Stimulated activated CD4-positive, alpha-beta T cell treated with anti-CD3 and anti-CD28 coated beads, Interleukin-1b, Interleukin-23, amount 100 ng/mL, for 1 hour (primary cell): ENCODE measurements at places on chromosomes 3 and 15.

- DNase-seq, result no peak
Measured at GRCh38 chr3:60652829-60653228, 598.4 kb downstream of the FHIT start.

GRCh38 chr15:48358229-48359152, 27.3 kb downstream of the DUT start:
- no peak for DNase-seq

- DNase-seq, result no peak
Measured at GRCh38 chr15:47890397-47891150, 173.3 kb downstream of the SEMA6D start.

- no peak for DNase-seq
Measured at GRCh38 chr3:169871129-169871886, 1.6 kb upstream of the LRRC31 start.

- DNase-seq, result no peak
Measured at GRCh38 chr15:101135532-101136166, 116.2 kb downstream of the CHSY1 start.

GRCh38 chr3:155231792-155232191, 61.7 kb downstream of the STRIT1 start:
- DNase-seq, result no peak

- DNase-seq, result no peak
Measured at GRCh38 chr3:9784965-9785364, 7.3 kb downstream of the TADA3 start.

DNA sequence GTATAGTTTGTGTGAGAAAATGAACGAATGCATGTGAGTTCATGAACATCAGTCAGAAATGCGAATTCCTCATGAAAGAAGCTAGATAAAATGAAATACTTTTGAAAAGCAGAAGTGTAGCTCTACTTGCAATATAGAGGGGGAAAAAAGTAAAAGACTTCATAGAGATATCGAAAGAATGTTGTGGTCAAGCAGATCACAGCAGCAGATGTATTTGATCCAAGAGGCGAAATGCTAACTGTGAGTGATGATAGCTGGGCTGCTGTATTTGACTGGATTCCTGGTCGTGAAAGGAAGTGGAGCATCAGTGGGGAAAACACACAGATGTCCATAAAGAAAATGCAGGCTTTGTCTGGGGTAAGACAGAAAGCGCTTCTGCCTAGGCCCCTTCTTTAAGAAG, 112.4 kb downstream of the ADAMTSL3 start:
- DNase-seq, result no peak

- no peak for DNase-seq
Measured at GRCh38 chr15:54540721-54541120, 562.5 kb downstream of the UNC13C start.

- DNase-seq, result no peak
Measured at GRCh38 chr3:138043266-138044029, 33.5 kb downstream of the CLDN18 start.

DNA sequence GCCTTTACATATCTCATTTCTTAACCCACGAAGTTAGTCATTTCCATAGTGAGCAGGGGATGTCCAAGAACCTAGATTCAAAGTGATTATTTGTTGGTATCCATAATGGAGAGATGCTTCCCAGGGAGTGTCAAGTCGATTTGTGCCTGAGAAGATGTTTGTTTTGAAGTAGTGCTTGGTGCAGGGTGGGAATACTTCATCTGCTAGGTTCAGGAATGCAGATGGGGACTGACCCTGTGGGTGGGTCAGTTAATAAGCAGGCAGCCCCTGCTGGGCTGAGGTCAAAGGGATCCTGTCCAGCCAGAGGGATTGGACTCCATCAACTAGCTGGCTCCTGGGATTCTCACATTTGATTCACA, 44.1 kb upstream of the VILL start:
- DNase-seq, result no peak

- no peak for DNase-seq
Measured at GRCh38 chr15:52008698-52009434, 10.2 kb upstream of the MAPK6 start.

- no peak for DNase-seq
Measured at GRCh38 chr3:186609247-186609868, 3.5 kb upstream of the AHSG start.

- DNase-seq, result no peak
Measured at GRCh38 chr3:177424521-177424920, 227.2 kb upstream of the TBL1XR1 start.

GRCh38 chr3:123267821-123268220, 66.1 kb downstream of the SEC22A start:
- DNase-seq, result no peak

DNA sequence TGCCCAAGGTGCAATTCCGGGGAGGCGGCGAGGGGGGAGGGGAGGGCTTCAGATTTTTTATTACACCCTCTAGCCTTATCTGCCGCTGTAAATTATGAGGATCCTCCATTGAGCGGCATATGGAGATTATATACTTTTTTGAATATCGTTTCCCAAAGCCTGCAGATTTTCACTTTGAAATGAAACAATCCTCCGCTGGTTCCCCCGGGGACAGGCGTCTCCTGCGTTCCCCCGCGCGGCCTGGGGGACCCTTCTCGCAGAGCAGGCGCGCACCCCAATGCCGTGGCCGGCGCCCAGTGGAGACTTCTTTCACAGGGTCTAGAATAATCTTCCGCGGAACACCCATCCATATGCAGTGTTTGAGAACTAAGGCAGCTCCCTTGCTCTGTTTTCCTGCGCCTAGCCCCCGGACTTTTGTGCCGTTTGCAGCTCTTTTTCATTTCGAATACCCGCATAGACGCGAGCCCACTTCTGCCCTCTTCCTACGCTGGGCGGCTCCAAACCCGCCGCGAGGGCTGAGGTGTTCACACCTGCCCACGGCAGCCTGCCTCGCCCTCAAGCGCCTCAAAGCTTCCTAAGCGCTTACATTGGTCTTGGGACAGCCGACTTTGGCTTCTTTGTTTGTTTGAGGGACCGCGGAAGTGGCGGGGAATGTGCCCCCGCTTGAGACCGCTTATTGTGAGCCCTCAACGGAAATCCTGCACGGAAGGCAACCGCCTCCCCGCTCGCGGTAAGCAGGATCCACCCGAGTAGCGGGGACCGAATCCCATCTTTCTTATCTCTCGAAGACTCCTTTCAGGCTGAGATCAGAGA, 7.5 kb downstream of the SOX14 start:
- DNase-seq, result no peak

GRCh38 chr3:146343551-146343950, 92.6 kb upstream of the PLSCR4 start:
- no peak for DNase-seq

DNA sequence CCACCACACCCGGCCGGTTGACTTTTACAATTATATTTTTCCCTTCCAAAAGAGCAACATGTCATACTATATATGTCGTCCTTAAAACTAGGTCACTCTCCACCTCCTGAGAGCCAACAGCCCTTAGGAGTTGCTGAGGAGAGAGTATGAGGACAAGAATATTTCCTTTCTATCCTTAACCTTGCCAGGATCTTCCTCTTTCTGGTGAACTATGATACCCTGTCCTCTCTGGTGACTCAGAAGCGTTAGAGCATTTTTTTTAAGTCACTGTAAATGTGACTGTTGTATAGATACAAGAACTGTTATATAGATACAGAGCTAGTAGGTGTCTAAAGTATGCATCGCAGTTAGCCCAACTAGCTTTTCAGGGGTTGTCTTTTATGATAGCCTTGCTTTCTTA, 33.7 kb upstream of the MTHFS start:
- no peak for DNase-seq

DNA sequence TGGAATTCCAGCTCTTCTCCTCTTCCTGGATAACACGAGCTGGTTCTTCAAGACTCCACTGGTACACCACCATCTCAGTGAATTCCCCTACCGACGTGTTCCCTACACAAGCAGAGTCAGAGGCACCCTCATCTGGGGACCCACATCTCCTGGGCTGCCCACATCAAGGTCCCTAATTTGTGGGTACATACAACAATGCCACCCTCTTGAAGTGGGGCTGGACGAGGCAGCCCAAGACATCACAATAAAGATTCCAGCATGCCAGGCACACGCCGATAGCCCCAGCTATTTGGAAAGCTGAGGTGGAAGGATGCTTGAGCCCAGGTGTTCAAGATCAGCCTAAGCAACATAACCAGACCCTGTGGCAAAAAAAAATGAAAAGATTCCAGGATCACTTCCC, 221.2 kb upstream of the LINGO1 start:
- DNase-seq, result no peak

DNA sequence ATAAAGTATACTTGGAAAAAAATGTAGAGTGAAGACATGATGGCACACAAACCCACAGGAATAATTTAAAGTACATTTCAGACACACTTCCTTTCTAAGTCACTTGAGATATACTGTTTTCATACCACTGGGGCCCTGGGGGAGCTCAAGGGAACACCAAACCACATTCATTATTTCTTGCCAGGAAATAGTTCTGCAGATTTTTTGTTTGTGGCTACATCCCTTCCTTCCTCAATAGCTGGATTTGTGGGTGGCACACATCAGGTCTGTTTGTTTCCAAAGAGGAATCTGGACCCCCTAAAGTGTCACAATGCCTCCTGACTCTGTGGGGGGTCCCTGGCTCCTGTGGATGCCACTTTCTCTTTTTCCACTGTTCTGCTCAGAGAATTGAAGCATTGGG, 153.5 kb upstream of the COL8A1 start:
- DNase-seq, result no peak

GRCh38 chr15:64480891-64481290, 20.5 kb downstream of the ZNF609 start:
- no peak for DNase-seq

GRCh38 chr15:90873998-90874605, 5.7 kb downstream of the FURIN start:
- DNase-seq, result no peak

DNA sequence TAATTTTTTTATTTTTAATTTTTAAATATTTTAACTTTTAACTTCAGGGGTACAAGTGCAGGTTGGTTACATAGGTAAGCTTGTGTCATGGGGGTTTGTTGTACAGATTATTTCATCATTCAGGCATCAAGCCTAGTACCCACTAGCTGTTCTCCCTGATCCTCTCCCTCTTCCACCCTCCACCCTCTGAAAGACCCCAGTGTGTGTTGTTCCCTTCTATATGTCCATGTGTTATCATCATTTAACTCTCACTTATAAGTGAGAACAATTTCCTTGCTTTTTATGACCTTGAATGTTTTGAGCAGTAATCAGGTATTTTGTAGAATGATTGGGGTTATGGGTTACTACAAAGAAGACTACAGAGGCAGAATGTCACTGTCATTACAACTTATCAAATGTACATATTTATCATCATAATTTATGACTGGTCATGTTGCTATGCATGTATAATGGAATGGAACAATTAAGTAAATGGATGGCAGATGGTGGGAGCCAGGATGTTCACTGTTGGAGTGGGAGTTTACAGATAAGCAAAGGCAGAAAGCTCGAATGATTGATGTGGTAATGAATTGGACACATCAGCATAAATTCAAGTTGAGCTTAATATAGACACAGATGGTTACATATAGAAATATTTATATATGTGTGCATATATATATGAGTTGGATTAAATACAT, 563.8 kb upstream of the ROBO1 start:
- DNase-seq, result no peak

DNA sequence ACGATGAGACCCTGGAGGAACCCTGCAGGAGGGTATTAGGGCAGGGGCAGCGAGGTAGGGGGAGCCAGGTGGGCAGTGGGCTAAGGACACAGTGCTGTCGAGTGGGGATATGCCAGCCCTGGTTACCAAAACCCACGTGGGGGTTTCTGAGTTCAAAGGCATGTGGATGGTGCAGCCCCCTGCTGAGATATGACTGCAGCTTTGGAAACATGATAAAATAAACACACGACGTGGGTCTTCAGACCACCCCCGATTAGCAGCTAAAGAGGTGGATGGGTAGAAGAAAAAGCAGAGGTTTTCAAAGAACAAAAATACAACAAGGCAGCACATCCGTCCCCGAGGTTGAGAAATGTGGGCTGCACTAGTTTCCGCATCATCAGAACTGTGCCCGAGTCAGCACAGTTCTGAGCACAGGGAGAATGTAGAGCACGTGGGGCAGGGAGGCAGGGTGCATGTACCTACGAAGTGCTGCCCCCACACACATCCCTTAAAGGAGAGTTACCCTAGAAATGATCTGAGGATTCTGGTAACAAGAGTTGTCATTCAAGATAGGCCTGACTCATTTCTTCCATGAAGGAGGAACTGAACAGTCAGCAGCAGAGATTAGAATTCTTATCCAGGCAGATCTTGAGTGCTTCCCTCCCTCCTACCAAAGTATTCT, 121.3 kb downstream of the RPLP1 start:
- DNase-seq, result no peak

- no peak for DNase-seq
Measured at GRCh38 chr3:126355777-126356372, 1.3 kb downstream of the KLF15 start.

GRCh38 chr3:197482001-197482400, 73.8 kb downstream of the BDH1 start:
- no peak for DNase-seq

- DNase-seq, result no peak
Measured at GRCh38 chr3:45413172-45413765, 24.9 kb downstream of the LARS2 start.

DNA sequence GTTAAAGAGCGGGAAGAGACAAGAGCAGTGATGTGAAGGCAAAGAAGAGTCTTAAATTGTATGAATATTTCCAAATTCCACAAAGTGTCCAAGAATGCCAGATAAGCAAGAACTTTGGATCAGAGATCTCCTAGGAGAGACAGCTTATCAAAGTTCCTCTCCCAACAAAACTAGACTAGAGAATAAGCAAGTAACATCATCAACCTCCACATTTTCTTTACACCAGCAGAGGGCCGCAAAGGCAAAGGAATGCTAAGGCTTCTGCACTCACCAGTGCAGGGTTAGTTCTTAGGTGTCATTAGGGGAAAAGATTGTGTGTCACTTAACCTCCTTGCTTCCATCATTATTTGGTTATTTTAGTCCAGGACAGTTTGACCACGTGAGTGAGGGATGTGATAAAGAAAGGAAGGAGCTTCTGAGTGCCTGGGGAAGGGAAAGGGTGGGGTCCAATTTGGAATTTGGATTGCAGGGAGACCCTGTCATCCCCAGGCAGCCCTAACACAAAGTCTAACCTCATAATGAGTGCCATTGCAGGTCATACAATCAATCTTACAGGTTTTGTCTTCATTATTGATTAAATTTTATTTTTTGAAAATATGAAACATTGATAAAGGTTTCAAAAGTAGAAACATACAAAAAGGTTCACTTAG, 7.5 kb upstream of the CMTM6 start:
- peak; percentile 39 for DNase-seq

- DNase-seq, result no peak
Measured at GRCh38 chr3:69628951-69629350, 110.3 kb upstream of the MITF start.

- no peak for DNase-seq
Measured at GRCh38 chr3:31862666-31863279, 118.3 kb downstream of the OSBPL10 start.

- no peak for DNase-seq
Measured at GRCh38 chr3:197746801-197747237, 2.9 kb upstream of the FYTTD1 start.

DNA sequence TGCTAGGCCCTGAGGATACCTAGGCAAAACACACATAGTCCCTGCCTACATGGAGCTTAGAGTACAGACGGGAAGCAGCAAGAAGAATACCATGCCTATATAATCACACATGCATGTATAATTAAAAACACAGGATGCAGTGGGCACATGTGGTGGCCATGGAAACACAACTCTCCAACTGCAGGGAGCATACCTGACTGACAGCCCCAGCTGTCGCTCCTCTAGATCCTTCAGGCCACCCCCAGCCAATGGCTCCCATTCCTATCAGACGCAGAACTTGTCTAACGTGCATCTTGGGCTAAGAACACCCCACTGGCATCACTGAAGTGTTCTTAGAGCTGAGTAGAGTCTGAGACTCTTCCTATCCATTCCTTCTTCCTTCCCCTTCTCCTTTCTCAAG, 125.5 kb upstream of the FRMD4B start:
- no peak for DNase-seq

- DNase-seq, result no peak
Measured at GRCh38 chr3:184175506-184175905, 851 bp downstream of the AP2M1 start.
